ENCODE measurements at places on chromosomes 16 and 17.

DNA sequence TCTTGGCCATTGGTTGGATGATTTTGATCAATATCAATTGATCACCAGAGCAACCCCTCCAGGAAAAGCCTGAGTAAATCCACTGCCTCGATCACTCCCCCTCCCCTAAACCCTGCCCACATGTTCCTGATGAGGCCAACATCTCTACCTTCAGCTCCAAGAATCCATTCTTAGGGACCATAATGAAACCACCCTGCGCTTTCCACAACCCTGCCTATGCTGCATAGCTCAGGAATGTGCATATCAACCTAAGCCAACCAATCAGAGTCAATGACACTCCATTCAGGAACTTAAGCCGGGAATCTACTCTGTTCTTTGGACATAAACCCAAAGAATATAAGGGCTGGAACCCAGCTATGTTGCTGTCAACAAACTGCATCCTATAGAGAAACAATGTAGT lies 86.3 kb downstream of the MYH11 start:
- DNase-seq: no peak

DNA sequence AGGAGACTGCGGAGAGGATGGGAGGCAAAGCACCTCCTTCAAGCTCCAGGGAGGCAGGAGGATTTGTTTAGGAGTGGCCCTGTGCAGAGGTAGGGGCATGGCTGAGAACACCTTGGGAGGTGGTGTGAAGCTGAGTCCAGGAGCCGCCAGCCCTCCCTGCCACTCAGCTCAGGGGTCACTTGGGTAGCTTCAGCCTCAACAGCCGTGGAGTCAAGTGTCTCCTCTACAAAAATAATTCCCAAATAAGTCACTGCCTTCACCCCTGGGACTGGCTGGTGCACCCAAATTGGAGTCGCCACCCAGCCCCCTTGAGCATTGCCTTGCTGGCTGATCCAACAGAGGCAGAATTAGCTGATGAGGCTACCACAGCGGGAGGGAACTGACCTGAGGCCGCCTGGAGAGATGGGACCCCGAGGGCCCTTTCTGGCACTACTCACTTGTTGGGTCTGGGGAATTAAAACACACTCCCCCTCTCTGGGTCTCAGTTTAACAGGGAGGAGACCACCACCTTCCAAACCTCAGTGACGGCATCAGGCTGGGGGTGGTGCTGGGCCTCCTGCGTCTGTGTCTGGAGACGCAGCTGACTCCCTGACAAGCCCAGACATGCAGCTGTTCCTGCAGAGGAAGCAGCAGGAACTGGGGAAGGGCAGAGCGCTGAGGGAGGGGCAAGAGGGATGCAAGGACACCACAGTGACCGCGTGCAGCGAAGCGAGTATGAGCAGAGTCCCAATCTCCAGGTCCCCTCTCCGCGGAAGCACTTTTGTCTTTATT lies 87.9 kb upstream of the TOB1 start:
- no peak for DNase-seq

GRCh38 chr16:35182943-35183550 lies 1723.6 kb downstream of the TP53TG3F start:
- no peak for DNase-seq

DNA sequence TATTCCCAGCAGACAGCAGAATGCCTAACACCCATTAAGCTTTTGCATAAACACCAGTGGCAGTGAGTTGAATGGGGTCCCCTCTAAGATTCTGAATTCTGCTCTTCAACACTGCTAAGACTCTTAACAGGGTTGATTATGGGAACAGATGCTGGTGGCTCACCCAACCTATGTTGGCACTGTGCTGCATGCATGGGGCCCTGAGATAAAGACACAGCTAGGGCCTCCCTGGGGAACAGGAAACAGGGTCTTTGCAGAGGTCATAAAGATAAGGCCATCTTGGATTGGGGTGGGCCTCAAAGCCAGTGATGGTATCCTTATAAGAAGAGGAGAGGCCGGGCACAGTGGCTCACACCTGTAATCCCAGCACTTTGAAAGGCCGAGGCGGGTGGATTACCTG lies 190.8 kb downstream of the SLC39A11 start:
- DNase-seq: no peak

GRCh38 chr17:3766779-3767178 lies 34.2 kb downstream of the ITGAE start:
- DNase-seq: peak; percentile 55

DNA sequence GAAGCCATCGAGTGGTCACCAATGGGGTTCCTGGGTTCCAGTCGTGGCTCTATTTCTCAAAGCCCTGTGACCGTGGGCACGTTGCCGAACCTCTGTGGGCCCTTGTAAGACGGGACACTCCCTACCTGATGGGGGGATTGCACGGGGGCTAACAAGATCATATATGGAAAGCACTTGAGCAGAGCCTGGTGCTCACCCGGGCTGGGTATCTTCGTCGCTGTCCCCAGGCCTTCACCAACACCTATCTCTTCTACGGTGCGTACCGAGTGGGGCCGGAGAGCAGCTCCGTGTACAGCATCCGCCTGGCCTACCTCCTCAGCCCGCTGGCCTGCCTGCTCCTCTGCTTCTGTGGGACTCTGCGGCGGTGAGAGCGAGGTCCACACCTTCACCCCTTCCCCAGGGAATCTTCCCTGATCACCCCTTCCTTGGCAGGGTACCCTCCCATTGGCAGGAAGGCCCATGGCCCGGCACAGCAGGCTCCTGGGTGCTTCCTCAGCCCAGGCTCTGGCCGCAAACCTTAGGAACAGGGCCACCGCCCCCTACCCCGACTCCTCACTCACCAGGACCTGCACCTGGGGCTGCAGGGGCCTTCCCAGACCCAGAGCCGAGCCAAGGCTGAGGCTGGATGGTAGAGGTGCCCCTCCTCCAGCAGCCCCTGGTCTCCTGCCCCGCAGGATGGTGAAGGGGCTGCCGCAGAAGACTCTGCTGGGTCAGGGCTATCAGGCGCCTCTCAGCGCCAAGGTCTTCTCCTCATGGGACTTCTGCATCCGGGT lies 2.8 kb downstream of the TMC8 start:
- no peak for DNase-seq

All from activated CD8-positive, alpha-beta T cell treated with anti-CD3 and anti-CD28 coated beads, Interleukin-2, amount 10 ng/mL, durations not matched to agents 7 days and 5 days (primary cell).